ENCODE measurements at places on chromosomes 7 and 10.

DNA sequence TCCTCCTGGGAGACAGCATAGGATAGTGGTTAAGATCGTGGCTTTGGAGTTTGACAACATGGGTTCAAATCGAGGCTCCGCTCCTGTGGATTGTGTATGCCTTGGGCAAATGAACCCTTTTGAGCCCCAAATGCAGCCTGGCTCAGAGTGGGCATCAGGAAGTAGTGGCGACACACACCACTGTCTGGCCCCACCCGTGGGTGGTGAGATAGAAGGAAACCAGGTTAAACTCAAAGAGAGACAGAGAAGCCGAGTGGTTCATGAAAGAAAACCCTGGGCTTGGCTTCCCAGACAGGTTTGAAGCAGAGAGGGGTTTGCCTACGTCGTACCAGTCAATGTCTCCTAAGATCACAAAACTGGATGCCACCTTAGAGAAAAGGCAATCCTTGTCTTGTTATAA lies 57.7 kb downstream of the PRTFDC1 start:
- no peak for DNase-seq

DNA sequence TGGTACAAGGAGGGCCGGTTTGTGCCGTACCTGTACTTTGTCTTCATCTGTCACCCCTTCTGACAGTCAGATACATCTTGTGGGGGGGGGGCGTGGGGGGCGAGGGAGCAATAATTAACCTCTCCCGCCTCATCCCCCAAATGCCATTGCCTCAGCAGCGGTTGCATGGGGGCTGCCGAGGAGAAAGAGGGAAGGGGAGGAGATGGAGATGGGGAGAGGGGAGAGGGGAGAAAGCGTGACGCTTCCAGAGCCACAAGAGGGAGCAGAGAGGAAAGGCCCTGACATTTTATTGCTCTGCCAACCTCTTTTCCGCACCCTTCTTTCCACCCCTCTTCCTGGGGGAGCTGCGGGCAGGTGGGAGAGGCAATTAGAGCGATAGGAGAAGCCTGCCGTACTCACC lies 11.8 kb downstream of the KAZALD1 start:
- no peak for DNase-seq

DNA sequence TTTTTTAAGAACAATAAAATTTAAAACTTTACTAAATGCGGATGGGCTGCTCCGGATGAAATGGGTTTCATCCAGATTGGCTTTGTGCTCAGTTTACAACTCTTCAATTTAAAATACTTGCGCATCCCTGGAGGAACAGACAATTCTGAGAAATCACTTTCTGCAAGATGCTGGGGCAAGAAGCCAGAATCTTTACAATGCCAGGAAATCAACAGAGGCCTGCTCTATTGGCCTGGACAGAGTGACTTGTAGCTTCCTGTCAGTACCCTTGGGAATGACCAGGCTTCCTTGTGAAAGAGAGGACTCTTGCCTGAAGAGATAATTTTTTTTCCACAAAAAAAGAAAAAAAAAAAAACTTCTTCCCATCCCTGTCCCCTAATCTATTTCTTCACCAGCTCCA lies 3.9 kb upstream of the FAM13C start:
- no peak for DNase-seq

GRCh38 chr7:121489440-121489839 lies 93.3 kb upstream of the FAM3C start:
- DNase-seq: no peak

- no peak for DNase-seq
These were observed 23.1 kb upstream of the SDHAF3 start for GRCh38 chr7:97094284-97094930.

DNA sequence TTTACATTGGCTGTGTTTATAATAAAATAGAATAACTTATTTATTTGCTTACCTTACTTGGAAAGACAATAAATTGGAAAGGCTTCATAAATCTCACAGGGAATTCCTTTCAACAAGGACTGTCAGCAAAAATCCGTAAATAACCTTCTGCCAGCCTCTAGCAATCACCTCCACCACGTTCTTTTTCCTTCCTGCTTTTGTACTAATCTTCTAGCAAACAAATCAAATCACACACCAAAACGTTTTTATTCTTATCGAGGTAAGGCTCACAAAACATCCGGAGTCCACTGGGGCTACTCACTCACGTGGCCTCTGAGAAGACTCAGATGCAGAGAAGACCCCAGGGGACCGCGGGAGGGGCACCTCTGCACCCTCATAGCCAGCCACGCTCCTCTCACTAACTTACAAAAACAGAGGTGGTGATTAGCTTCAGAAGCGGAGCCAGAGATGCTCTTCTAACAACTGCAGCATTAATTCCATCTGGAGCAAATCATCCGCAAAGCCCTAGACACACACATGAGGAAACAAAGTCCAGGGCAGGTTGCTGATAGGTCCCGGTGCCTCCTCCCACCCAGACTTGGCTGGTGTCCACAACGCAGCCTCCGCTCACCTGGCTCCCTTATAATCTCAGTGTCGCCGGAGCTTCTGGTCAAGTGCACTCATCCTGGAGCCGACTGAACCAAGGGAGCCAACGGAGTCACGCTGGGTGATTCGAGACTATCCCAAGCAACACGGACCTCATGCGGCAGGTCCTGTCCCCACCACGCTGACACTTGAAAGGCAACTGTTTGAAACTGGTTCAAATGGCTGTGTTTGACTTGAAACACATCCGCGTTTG lies 22.5 kb downstream of the CTBP2 start:
- DNase-seq: no peak

GRCh38 chr10:13221572-13221971 lies 12.6 kb downstream of the UCMA start:
- no peak for DNase-seq

GRCh38 chr7:139691253-139691781 lies 86.5 kb downstream of the HIPK2 start:
- DNase-seq: no peak

DNA sequence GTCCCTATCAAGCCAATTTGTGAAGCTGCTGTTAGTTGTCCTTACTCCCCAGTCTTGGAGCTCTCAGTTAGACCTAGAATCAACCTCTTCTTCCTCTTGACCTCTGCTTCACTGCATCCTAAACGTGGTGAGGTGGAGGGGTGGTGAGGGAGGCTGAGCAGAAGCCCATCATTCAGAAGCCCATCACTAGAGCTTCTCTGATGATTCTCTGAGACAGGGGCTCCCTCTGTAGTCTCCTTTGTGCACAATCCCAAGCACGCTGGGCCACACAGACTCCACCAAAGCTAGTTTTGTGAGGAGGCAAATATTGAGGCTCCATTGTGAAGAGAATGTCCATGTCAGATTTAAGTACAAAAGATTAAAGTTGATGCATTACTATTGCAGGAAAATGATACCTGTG lies 163.8 kb upstream of the PRSS1 start:
- no peak for DNase-seq
